ENCODE measurements at places on chromosomes 6 and 20.

- no peak for DNase-seq
These were observed 39.9 kb upstream of the PRDM1 start for GRCh38 chr6:106046116-106046853.

DNA sequence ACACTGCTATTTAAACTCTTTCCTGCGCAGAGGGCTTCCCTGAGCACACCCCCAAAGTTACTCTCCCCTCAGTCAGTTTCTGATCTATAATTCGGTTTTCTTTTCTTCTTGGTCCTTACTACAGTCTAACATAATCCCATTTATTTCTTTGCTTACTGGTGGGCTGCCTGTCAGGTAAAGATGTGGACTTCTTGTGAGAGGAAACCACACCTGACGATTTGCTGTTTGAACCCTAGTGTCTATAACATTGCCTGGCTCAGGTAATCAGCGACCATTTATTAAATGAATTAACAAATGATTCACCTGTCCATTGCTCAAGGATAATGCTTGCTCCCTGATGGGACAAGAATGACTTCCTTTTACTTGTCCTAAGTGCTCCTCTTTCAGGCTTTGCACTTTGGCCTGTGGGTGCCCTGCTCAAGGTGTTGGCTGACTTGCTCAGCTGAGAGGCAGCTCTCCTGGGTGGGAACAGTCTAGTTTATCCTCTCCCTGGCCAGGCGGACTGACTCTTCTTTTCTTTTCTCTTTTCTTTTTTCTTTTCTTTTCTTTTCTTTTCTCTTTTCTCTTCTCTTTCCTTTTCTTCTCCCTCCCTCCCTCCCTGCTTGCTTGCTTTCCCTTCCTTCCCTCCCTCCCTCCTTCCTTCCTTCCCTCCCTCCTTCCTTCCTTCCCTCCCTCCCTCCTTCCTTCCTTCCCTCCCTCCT is 233.1 kb downstream of the BCAS1 start:
- DNase-seq = no peak

- DNase-seq = no peak
These were observed 1.6 kb downstream of the SCAND1 start for GRCh38 chr20:35952480-35953386.

DNA sequence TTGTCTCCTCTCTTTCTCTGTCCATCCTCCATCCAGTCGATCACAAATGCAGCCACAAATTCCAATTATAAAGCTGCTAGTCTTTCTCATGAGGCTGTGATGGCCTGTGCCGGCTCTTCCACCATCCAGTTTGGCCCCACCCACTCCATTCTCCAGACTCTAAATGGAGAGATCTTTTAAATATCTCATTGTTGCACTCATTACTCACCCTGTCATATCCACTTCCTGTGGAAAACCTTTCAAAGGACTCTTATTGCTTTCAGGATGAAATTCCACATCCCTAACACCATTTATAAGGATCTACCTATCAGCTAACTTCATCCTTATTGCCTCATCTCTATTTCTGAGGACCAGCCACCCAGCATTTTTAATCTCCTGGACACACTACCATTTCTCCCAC is 70.6 kb downstream of the NRN1 start:
- DNase-seq = no peak

- no peak for DNase-seq
These were observed 149.7 kb upstream of the IMPG1 start for GRCh38 chr6:76222189-76222588.

- no peak for DNase-seq
These were observed 18.5 kb upstream of the SERPINB9 start for GRCh38 chr6:2921520-2922115.
